AG04449 (cell line): ENCODE measurements at places on chromosomes 2 and 18.

- DNase-seq, result no peak
Observed at GRCh38 chr2:25049422-25049821, 7.5 kb downstream of the EFR3B start.

DNA sequence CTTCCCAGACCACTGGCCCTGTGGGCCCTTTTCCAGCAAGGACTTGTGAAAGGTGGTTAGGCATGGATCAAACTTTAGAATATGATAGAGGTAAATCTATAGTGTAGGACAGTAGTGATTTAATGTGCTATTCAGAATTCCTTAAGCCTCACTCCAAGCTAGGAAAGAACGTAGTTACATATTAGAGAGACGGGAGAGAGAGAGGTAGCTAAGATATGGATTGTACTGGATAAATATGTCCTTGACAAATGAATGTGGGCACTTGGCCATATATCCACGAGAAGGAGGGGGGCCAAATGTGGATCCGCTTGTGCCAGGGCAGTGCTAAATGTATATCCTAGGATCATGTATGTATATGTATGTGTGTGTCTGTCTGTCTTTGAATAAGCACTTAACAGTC, 6.5 kb downstream of the KCNJ3 start:
- DNase-seq, result no peak

- DNase-seq, result no peak
Observed at GRCh38 chr18:12325726-12326245, 17.7 kb downstream of the TUBB6 start.

DNA sequence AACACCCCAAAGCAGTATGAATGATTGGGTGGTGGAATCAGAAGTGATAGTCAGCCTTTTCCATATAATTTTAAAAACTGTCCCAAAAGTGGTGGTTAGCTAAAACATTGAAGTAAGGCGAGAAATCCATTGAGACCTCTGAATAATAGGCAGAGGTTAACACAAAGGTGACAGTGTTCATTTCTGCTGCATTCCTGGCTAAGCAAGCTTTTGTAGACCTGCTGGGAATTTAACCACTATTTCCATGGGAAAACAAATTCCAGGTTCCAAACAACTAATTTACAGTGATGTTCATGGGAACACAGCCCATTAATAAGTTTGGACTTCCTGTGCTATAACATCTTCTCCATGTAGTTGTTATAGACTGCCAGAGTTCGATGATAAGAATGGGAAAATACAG, 6.3 kb upstream of the INO80D start:
- DNase-seq, result no peak

DNA sequence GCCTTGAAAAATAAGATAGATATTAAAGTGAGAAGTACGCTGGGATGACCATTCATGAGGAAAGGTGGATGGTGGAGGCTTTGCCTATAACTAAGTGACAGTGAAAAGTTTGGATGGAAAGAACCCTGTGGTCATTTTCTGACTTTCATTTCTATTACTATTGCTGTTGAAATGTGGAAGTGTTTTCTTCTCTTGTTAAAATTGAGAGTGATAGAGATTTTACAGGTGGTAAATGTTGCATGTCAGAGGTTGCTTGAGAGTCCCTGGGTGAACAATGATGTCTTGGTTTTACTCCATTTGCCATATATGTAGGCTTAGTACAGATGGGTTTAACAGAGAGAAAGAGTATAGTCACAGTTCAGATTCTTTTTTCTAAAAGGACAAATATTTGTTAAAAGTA, 18.4 kb downstream of the NCOA1 start:
- DNase-seq, result no peak

DNA sequence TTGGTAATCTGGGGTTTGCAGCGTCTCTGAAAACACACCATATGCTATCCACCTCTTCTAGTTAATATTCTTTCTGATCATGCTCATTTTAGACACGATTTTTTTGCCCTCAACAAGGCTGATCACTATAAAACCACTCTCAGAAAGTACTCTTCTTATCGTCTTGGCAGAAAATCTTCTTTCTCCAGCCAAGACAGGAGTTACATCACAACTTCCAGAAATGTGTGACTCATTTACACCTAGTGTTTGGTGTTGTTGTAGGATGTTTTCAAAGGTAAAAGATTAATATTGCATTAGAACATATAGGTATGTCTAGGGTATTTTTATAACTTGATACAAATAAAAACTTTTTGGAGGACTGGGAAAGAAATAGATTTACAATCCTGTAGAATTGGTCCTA, 138.5 kb upstream of the NETO1 start:
- DNase-seq, result no peak

DNA sequence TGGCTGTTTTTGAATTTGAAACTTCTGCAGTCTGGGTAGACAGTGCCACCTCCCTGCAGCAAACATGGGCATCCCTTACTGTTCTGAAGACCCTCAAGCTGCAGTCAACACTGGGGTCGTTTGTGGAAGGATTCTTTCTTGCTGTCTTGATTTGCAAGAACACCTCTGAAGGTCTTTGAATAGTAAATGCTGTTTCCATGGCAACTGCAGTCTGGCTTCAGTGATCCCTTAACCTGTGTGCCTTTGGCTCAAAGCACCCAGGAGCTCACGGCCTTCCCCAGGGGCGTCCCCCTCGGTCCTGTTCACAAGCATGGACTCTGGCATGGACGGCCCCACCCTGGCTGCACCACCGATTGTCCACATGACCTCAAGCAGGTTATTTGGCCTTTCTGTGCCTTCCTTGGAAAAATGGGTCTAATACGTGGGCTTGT, 38.3 kb downstream of the LRRFIP1 start:
- no peak for DNase-seq

- no peak for DNase-seq
Observed at GRCh38 chr2:9658972-9659371, 28.2 kb upstream of the YWHAQ start.

GRCh38 chr2:74181739-74182138, 3.1 kb upstream of the MOB1A start:
- no peak for DNase-seq

GRCh38 chr2:68158134-68158447, 403 bp downstream of the PNO1 start:
- DNase-seq, result no peak

DNA sequence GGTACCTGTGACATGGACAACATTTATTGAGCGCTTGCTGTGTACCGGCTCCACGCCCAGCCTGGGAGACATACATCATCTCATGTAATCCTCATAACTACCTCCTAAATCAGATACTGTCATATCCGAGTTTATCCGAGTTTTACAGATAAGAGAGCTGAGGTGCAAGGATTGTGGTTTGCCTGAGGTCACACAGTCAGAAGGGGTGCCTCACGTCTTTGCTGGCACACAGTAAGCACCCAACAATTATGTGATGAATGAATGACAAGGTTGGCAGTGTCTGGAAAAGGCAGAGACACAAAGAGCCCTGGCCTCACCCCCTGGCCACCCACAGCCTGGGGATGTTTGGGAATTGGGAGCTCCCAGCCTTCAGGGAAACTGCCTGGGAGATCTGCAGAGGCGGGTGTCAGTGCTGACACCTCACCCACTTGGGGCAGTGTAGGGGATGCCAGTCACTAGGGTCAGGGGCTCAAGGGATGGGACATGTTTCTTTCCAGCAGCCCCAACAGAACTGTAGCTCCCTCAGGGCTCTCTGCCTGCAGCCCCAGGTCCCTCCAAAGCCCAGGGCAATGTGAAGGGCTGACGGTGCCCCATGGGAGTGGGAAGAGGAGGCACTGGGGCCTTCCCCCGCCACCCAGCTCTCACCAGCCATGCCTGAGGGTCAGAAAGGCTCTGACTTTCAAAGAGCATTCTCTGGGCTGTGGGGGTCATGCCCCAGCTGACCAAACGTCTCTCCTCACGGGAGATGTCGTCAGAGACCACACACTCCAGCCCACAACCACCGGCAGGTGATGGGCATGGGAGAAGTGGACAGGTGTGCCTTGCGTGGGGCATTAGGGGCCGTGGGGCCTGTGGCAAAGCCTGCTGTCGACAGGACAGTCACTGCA, 157.5 kb downstream of the ZFP36L2 start:
- no peak for DNase-seq

DNA sequence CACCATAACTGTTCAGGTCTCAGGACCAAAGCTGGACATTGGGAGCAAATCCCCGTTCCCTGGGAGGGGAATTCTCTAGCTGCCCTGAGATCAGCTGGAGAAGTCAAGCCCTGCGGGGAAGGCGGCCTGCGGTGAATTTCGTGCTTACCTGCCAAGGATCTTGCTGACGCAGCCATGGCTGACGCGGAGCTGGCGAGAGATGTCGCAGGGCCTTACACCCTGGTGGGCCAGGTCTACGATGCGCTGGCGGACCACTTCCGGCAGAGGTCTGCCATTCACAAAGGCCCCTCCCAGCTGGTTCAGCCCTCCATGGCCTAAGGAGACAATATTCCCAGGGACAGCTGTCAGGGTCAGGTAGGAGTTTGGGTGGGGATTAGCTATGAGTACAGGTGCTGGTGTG, 32.1 kb downstream of the PAX8 start:
- no peak for DNase-seq

GRCh38 chr2:5740053-5740452, 47.9 kb downstream of the SOX11 start:
- no peak for DNase-seq

DNA sequence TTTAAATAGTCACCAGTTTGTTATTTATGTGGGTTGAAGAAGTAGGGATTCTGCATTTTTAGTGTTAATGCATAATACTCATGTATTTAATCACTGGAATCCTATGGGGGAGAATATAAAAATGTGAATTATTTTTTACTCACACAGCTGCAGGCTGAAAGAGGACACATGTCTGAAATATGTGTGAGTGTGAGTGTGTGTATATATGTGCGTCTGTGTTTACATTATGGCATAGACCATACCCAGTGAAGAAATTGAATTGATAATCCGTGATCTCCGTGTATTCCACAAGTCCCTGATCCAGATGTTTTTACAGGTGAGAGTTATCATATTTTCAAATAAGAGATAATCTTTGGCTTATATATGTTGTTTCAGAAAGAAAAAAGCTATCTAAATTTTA, 225.3 kb downstream of the ICOS start:
- DNase-seq, result no peak

DNA sequence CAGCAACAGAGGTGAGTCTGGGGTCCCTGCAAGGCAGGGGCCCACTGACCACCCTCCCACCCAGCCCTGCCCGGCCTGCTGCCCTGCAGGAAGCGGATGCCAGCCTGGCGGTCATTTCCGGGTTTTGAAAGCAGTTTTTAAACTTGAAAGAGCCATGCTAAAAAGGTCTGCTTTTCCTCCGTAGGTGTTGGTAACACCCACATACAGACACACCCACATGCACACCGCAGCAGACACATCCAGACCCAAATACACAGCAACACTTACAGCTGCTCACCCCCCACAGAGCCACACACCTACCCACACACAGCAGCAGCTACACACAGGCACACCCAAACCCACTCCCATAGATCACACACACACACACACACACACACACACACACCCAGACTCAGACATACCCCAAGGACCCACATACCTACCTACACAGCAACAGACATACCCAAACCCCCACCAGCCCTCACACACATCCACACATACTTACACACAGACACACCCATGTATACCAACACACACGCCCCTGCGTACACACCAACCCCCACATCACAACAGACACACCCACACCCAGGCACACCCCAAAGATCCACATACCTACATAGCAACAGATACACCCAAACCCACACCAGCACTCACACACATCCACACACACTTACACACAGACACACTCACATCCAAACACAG, 7.6 kb downstream of the ZFP36L2 start:
- DNase-seq, result no peak

- no peak for DNase-seq
Observed at GRCh38 chr2:131092458-131093005, 728 bp downstream of the FAM168B start.

- no peak for DNase-seq
Observed at GRCh38 chr2:5868931-5869330, 176.7 kb downstream of the SOX11 start.

GRCh38 chr2:102634831-102635241, 15.5 kb downstream of the SLC9A2 start:
- DNase-seq, result no peak

GRCh38 chr2:178683877-178684276, 123.3 kb downstream of the TTN start:
- no peak for DNase-seq

GRCh38 chr2:200667413-200667812, 81.6 kb downstream of the AOX1 start:
- no peak for DNase-seq

DNA sequence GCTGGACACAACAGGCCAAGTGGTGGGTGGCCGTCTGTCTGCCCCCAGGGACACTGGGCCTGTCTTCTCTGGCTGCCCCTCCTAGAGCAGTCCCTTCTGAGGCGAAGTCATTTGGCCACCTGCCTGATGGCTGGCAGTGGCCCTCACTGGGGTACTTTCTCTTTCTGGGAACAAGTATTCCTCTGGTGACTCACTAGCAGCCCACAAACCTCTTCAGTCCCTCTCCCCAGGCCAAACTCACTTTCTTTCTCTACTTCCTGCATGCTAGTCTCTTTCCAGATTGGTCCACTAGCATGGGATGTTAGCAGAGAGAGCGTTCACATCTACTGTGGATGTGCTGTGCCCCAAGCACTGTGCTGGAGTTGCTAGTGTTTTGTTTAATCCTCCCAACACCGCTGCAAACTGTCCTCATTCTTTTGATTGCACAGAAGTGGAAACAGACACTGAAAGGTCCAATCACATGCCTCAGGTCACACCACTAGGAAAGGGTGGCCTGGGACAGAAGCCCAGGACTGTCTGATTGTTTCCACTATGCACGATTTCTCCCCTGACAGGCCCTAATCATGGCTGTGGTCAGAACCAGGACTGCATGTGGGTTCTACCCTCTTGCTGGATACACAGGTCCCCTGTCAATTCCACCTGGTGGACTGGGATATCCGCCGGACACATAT, 5.2 kb downstream of the DYSF start:
- DNase-seq, result no peak

GRCh38 chr2:15811367-15811766, 129.0 kb upstream of the MYCN start:
- DNase-seq, result no peak

DNA sequence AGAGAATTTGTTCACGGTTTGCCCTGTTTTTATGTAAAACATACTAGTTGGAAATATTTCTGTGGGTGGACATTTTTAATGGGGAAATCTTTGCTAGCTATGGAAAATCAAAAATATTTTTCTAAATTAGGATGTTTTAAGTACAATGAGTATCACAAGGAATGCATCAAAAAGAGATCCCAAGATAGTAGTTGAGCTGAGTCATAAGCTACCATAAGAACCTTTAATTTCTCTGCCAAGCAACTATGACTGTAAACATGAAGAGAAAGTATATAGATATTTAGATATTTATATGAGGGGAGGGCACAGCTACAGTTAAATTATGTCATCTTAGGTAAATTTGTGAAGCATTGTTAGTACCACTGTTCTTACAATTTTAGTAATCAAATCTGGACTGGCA, 646.2 kb downstream of the XIRP2 start:
- DNase-seq, result no peak

GRCh38 chr2:85401844-85402243, 8.3 kb downstream of the CAPG start:
- DNase-seq, result no peak

GRCh38 chr18:55484773-55485172, 103.2 kb downstream of the TCF4 start:
- no peak for DNase-seq
